ENCODE measurements at places on chromosomes 4 and X.

GRCh38 chr4:1033840-1034551 lies 22.6 kb downstream of the FGFRL1 start:
- DNase-seq: no peak

DNA sequence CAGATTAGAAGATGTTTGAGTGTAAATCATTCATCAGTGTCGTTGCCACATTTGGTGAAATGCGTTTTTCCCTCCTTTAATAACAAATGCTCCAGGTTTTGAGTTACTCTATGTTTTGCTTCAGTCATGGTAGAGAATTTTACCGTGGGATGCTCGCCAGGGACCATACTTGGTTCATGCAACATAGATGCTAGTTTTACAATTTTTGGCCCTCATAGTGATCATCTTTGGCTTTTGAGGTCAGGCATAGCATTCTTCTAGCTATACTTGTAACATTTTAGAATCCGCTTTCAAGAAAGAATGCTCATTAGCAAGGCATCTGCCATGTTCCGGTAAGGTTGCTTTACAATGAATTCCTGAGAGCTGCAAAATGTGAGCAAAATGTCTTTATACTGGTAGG lies 147.2 kb downstream of the SPCS3 start:
- DNase-seq: no peak

DNA sequence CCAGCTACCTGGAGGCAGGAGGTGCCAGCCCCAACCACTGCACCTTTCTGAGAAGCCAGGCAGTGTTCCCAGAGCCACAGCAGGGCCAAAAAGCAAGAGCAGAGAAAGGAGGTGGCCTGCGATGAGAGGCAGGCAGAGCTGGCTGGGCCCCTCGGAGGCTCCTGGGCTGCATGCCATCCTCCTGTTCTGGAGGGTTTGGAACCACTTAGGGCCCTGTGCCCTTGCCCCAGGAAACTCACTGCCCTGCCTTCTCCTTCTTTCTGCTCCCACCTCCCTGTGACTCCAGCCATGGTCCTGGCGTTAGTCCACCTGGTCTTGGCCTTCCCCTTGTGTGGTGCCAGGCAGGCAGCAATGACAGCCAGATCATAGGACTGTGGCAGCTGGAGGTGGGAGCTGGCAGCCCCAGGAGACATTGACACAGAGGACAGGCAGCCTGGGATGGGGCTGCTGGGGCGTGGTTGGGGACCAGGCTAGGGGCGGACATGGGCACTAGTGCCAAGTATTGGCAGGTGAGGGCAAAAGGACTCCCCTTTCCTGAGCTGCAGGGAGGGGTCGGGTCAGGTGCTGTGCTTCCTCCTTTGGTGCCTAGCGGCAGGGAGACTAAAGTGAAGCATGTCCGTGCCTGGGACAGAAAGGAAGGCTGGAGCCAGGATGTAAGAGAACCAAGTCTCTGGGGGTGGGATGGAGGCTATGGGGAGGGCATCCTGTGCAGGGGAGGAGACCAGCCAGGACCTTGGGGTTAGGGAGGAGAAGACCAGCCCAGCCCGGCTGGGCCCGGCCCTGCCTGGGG lies 1.4 kb downstream of the APLN start:
- no peak for DNase-seq

DNA sequence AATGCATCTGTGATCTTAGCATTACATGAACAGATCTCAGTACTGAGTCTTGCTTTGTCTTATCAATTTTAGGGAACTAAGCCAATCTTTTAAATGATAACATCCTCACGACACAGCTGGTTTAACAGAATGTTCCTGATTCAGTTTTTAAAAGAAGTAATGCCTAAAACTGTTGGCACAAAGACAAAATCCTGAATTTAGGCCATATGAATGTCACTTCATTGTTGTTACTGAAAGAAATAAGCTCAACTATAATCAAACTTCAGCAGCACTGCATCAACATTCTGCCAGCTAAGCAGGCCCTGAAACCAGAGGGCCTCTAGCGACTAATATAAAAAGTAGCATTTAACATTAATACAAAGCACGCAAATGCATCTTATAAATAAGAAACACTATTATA lies 130.6 kb downstream of the FRYL start:
- no peak for DNase-seq

DNA sequence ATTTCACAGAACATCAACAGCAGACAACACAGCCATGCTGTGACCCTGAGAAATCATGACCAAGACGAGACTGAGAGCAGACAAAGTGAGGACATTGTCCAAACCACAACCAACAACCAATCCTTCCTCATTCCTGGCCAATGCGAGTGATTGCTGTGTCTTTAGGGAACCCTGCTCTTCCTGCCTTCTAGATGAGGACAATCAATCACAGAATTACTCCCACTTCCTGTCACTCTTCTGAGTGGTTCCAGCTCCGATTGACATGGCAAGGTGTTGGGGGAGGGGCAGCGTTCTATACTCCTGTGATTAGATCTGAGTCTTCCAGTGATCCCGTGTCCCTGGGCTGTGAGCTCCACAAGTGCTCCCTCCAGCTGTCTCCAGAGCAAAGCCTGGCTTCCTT lies 227.8 kb downstream of the STIM2 start:
- no peak for DNase-seq

DNA sequence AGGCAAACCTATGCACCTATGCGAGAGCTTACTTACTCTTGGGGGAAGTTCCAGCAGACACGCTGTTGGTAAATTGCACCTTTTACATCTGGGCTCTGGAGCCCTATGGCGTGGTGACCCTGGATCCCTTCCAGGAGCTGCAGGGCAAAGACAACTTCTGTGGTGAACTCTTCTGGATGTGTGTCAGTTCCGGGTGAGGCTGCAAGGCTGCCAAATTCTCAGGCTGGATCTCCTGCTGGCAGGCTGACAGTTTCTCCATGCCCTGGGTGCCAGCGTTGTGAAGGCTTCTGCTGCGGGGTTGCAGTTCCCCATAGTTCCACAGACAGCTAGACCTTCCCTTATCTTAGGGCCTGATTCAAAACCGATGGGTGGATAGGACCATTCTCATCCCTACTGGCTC lies 37.9 kb downstream of the RAP2C start:
- no peak for DNase-seq

DNA sequence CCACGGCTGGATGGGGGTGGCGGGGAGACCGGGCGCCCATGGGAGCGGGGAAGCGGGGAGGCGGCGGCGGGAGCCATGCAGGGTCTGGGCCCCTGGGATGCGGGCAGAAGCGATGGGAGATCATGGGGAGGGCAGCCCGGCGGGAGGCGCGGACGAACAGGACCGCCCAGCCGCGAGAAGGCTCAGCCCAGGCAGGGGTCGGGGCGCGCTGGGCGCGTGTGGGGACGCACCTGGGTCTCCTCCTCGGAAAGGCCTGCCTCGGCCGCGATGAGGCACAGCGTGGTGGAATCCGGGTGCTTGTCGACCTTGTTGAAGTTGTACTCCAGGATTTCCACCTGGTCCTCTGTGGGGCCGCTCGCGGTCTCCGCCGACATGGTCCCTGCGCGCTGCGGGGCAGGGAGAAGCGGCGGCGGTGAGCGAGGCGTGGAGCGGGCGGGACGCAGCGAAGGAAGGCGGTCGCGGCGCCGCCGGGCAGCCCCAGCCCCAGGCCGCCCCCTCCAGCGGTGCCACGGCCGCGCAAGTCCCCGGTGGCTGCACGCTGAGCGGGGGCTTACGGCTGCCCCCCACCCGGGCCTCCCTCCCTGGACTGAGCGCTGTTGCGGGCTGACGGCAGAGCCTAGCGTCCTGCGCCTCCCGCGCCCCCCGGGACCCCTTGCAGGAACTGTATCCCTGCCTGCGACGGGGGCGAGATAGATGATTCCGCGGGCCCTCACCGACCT lies 25.3 kb downstream of the HOPX start:
- DNase-seq: no peak

GRCh38 chr4:5098176-5098575 lies 46.9 kb downstream of the STK32B start:
- DNase-seq: no peak

GRCh38 chr4:2354760-2355159 lies 63.7 kb downstream of the ZFYVE28 start:
- DNase-seq: peak; percentile 31

- DNase-seq: no peak
These were observed 36.6 kb downstream of the ADRA2C start for GRCh38 chr4:3802571-3803474.

DNA sequence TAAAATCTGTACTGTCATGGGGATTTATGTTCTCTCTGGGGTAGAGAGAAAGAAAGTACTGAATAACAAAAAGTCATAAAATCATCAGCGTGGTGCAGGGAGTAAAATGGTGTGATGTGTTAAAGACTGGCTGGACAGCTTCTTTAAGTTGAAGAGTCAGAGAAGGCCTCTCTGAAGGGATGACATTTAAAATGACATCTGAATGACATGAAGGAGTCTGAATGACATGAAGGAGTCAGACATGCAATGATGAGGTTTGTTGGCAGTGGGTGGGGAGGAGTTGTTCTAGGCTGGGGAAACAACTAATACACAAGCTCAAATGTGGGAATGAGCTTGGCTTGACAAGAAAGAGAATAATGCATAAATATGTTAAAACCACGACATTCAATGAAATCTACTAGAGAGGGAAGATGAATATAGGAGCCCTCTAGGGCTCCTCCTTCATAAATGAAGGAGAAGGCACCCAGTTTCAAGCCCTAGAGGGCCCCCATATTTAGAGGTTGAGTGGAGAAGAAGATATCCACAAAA lies 63.9 kb upstream of the KIT start:
- no peak for DNase-seq

GRCh38 chr4:159229164-159229563 lies 126.3 kb downstream of the RAPGEF2 start:
- DNase-seq: no peak

GRCh38 chr4:76752861-76753501 lies 145.0 kb downstream of the SOWAHB start:
- no peak for DNase-seq

DNA sequence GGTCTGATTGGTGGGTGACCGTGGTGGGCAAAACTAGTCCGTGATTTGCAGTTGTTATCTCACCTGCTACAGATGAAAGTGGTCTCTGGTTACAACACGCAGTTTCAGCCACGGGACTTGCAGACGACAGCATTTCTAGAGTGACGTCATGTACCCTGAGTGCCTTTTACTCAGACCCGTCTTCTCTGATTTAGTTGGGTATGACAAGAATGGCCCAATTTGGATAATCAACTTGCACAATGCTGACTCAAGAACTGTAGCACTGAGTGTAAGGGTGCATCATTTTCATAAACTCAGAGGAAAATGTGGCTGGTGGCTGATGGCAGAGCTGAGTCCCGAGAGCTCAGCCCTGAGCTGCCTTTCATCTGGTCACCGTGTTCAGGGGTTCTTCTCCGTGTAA lies 281.4 kb upstream of the FRG1 start:
- DNase-seq: no peak

DNA sequence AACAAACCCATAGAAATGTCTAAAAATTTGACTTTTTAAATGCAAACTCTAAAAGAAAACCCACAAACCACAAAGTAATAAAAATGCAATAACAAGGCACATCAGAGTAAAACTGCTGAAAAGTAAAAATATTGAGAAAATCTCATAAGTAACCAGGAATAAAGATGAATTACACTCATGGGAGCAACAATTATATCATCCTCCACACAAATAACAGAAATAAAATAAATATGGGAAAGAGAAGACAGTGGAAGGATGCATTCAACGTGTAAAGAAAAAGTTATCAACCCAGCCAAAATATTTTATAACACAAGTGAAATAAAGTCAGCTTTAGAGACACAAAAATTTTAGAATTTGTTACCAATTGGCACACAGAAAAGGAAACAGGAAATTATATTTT lies 1420.2 kb downstream of the PCDH18 start:
- DNase-seq: no peak

- DNase-seq: no peak
These were observed 597.1 kb downstream of the MID1IP1 start for GRCh38 chrX:39398215-39398962.

DNA sequence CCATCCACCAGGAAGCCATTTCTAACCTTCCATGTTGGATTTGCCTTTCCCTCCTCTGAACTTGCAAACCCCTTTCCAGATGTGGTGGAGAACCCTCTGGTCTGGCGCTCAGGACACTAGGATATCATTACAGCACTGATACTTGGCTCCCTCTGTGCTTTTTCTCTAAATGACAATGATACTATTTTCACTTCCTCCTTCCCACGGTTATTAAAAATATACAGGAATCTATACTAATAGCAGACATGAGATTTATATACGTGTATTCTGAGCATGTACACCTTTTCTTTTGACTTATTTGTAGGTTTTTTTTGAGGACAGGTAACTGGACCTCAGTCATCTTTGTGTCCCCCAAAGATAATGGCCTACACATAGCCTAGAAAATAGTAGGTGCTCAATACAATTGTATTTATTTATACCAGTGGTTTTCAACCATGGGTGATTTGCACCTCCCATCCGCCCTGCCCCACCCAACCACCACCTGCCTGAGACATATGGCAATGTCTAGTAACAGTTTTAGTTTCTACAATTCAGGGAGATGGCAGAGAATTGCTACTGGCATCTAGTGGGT lies 60.4 kb upstream of the PLAC8 start:
- DNase-seq: no peak

GRCh38 chrX:44494357-44494756 lies 48.3 kb downstream of the FUNDC1 start:
- no peak for DNase-seq

DNA sequence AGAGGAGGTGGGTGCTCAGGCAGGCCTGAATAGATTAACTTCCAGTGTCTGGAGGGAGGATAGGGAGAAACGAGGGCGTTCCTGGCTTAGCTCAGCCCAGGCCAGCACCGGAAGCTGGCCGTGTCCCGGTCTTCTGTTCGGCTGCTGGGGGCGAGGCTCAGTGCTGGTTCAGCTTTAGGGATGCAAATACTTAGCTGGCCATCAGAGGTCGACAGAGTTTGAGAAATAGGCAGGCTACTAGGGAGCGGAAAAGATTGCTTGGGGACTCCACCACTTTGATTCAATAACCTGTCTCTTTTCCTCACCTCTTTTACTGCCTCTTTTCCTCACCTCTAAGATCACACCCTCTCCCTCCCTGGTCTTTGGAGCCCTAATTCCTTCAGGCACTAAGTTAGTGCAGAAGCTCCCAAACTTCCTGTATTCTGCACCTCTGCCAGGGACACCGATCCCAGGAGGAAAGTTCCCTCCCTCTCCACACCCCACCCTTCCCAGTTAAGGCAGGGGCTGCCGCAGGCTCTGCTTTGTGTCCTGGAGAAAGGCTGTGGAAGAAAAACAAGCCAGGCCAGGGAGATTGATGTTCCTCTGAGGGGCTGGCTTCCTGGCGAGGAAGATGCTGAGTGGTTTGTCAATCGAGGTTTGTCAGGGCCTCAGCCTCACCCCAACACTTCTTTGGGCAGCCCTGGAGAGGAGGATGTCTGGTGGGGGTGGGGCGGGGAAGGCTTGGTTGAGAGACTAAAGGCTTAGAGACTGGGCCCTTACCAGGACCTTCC lies 6.0 kb upstream of the EFNB1 start:
- DNase-seq: no peak

GRCh38 chrX:96994093-96994492 lies 110.4 kb downstream of the RPA4 start:
- no peak for DNase-seq

DNA sequence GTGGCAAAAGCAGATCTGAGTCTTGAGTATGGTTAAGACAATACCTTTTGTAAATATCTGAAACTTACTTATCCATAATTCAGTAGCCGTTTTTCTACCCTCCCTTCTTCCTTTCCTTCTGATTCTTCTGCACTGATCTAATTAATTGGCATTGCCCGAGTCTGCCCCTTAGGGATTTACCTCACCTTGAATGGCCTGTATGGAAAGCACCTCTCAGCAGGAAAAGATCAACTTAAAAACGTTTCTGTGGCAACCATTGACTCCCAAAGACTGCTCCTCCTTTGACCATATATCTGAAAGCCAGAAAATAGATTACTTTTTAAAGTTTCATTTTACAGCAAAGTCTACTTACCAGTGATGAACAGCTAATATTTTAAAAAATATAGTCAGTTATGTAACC lies 496.5 kb upstream of the LCORL start:
- no peak for DNase-seq

- no peak for DNase-seq
These were observed 45.4 kb downstream of the FGFRL1 start for GRCh38 chr4:1056671-1057402.
